ENCODE measurements at places on chromosomes 12 and 14. TPM values are rescaled to one million over a fixed set of nuclear protein-coding genes. Genes with fewer than 3 reads are reported as not detected.

DNA sequence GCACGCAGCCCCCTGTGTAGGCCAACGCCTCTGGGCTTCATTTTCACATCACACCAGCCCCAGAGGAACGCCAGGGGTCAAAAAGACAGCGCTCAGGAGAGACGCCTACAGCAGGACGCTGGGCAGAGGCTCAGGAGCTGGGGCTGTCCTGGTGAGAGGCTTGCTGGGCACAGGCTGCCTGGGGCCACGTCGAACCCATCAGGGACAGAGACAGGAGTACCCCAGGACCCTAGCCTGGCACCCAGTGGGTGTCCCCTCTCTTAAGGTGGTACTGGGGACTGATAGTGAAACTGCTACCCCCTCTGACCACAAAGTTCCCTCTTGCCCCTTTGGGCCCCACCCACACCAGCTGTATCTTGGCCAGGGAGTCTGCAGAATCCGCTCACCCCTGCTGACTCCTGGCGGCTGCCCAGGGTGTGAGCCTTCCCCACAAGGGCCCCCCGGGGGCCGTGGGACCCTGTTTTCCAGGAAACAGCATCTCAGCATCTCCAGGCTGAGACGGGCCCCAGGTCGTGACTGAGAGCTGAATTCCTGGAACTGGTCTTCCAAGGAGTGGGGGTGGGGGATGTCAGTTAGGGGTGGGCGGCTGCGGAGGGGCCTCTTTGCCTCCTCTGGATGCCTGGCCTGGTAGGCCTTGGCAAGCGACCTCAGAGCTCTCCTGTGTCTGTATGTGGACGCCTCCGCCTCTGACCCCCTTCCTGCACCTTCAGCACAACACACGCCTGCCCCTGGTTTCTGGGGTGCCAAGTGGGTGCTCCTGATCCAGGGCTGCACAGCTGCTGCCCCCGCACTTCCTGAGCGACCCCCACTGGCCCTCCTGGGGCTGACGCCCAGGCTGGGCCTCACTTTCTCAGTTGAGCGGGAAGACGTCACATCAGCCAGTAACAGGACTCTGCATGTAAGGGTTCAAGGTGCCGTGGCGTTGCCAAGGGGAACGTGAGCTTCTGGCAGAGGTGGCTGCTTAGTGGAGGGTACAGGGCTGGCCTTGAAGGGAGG is 321.9 kb upstream of the RTL1 start:
- no peak for DNase-seq

DNA sequence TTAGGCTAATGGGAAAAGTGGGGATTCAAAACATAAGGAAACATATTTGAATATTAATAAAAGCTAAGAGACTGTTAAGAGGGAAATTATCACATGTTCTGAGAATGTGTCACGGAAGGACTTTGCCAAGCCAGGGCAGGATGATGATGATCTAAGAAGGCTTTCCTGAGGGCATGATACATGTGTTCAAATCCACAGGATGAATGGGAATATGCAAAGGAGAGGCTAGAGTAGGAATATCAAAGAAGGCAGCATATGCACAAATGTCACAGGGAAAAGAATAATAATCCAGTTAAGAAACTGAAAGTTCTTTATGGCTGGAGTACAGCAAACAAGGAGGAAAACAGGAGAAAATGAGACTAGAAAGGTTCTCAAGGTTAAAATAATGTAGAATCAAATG is 107.0 kb downstream of the PTPRO start:
- DNase-seq, result no peak

- DNase-seq, result no peak
These were observed 8.3 kb downstream of the PYGL start for GRCh38 chr14:50936016-50936340.

GRCh38 chr14:100861188-100861936 is 35.4 kb downstream of the MEG3 start:
- no peak for DNase-seq

DNA sequence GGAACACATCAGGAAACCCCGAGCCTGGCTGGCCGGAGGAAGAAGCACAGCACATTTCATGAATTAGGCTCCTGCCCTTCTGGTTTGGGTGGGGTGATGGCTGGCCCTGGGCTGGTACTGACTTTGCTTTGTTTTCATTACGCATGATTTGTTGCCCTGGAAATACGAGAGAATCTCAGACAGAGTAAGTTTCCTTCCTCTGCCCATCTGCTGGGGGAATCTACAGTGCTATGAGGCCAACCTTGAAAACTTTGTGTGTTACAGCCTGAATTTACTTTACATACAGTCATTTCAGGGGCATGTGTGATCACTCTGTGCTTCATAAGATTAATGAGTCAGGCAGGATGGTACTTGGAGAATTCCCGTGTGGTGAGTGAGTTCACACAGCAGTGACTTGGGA is 20.5 kb upstream of the SLC5A8 start:
- peak; percentile 78 for DNase-seq

- peak; percentile 0 for DNase-seq
These were observed 95.5 kb upstream of the RPL10L start for GRCh38 chr14:46747001-46747652.

DNA sequence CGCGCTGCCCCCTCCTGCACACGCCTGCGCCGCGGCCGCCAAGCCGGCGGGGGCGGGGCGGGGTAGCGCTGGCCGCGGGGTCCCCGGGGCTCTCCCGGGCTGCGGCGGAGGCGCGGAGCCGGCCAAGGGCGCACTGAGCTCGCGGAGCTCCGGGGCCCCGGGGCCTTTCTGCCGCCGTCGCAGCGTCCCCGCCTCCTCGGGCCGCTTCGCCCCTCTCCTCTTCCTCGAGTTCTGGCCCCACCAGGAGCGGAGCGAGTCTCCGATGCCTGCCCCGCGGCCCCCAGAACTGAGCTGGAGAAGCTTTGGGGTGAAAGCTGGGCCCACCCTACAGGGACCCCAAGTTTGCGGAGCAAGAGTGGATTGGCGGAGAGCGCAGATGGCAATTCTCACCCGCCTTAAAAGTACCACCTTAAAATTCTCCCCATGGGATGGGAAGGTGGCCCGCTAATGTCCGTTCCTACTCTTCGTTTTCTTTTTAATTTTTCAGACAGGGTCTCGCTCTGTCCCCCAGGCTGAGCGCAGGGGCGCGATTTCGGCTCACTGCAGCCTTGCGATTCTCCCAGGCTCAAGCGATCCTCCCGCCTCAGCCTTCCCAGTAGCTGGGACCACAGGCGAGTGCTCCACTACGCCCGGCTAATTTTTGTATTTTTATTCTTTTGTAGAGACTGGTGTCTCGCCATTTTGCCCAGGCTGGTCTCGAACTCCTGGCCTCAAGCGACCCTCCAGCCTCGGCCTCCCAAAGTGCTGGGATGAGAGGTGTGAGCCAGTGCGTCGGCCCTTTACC is 129.6 kb downstream of the NDUFA12 start:
- DNase-seq, result no peak

GRCh38 chr14:57749267-57749666 is 116.6 kb downstream of the SLC35F4 start:
- DNase-seq, result peak; percentile 15

DNA sequence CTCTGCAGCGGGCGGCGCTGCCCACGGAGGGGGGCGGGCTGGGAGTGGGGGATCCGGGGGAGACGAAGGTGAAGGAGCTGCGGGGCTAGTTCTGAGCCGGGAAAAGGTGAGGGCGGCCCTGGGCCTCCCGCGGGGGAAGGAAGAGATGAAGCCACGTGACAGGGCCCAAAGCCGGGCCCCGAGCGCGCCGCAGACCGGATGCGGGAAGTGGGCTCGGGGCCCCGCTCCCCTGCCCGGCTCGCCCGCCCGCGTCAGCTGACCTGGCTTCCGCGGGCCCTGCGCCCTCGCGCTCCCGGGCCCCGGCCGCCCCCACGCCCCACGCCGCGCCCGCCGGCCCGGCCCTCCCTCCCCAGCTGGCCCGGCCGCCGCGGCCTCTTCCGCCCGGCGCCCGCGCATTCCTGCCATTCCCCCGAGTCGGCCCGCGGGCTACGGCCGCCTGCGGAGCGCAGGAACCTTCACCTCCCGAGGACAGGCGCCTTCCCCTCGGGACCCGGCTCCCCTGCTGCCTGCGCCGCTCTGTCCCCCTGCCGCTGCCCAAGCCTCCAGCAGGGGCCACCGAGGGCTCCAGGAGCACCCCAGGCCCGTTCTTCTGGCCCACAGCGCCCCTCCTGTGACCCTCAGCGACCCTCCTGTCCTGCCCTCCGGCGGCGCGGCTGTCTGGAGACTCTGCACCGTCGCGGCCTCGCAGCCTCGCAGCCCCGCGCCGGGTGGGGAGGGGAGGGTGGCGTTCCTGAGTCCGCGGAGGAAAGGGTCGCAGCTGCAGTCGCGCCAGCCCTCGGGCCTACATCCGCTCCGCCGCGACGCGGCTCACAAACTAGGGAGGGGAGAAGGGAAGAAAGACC is 20.4 kb downstream of the NINJ2 start:
- peak; percentile 77 for DNase-seq

DNA sequence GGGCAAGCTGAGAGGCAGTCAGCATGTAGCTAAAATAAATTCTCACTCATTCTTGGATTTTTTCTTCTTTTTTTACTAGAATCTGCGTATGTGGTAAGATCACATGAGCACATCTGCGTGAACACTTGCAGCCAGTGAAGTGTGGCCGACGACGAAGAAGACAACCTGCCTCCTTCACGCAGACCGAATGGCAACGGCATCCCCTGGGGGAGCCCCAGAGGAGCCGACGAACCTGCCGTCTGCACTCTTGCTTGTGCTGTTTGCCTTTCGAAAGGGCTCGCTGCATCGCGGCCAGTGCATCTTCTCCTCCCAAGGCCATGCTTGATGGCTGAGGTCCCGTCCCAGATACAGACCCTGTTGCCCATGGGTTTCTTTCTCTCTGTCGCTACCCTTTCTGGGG is 113.8 kb downstream of the KCNK10 start:
- DNase-seq, result no peak

GRCh38 chr12:5904441-5904840 is 40.6 kb downstream of the ANO2 start:
- no peak for DNase-seq

SDR9C7 gene
- not detected for total RNA-seq

RASSF9 gene
- total RNA-seq, result under 0.01 TPM

Data from RPMI7951 (cell line).